Endothelial cell of umbilical vein (primary cell): ENCODE measurements at places on chromosomes 12 and 14.

DNA sequence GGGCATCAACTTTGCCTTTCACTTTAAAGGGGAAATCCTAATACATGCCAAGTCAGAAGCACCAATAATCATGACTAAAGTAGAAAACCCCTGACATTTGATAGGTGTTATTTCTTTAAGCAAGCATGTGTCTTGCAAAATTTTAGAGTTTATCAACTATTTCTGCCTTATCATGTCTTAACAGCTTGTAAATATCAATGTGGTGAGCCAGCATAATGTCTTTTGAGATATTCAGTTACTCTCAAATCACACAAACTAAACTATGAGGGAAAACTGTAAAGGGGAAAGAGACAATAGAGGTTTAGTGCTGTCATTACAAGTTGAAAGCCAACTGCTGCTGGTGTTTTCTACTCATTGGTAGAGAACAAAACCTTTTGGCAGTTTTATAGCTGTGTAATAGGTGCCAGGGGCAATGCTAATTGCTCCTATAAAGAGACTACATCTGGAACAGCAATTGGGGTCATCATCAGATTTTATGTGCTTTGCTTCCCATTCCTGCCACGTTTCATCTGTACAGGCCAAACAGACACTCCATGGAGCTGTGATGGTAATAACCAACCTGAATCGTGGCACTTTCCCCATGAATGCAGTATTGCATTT lies 1027.4 kb downstream of the FSCB start:
- no peak for DNase-seq

GRCh38 chr12:78916845-78917480 lies 52.4 kb downstream of the SYT1 start:
- no peak for DNase-seq

- no peak for DNase-seq
Measured at GRCh38 chr12:47314996-47315395, 235.2 kb upstream of the AMIGO2 start.

GRCh38 chr14:25833341-25834126 lies 764.3 kb downstream of the NOVA1 start:
- DNase-seq: peak; percentile 46

- DNase-seq: no peak
Measured at GRCh38 chr12:116689979-116690744, 47.7 kb downstream of the SPRING1 start.

DNA sequence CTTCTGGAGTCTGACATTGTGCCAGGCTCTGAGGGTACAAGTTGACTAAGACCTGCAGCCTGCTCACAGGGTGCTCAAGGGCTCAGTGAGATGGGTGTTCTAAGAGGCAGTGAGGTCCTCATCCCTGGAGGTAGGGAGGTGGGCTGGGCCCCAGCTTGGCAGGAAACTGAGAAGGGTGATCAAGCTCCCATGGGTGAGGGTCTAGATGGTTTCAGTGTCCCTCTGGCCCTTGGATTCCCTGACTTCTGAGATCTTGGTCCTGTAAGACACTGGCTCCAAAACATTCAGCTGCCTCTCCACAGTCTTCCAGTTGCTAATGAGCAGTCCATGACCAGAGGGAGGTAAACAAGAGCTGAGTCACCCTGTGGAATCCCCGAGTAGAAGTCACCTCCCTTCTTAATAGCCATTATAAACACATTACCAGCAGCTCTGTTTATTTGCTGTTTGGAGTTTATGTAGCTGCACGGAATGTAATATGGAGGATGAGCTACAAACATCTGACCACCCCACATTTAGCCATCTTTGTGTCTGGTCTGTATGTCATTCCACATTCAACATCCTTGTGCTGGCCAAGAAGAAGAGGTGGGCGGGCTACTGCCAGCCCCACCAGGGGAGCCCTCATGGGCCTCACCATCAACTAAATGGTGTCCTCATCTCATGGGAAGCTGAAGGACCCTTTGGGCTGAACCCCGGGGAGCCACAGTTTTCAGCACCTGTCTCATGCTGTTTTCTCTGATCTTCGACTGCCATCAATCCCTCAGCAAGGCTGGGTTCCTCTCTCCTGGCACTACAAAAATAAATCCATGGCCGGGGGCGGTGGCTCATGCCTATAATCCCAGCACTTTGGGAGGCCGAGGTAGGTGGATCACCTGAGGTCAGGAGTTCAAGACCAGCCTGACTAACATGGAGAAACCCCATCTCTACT lies 37.2 kb upstream of the BDKRB2 start:
- peak; percentile 34 for DNase-seq

GRCh38 chr14:67031920-67032774 lies 157.1 kb upstream of the GARIN2 start:
- no peak for DNase-seq

GRCh38 chr14:93299866-93300265 lies 33.0 kb downstream of the BTBD7 start:
- DNase-seq: no peak

GRCh38 chr12:130665753-130666152 lies 50.3 kb downstream of the RIMBP2 start:
- DNase-seq: no peak

DNA sequence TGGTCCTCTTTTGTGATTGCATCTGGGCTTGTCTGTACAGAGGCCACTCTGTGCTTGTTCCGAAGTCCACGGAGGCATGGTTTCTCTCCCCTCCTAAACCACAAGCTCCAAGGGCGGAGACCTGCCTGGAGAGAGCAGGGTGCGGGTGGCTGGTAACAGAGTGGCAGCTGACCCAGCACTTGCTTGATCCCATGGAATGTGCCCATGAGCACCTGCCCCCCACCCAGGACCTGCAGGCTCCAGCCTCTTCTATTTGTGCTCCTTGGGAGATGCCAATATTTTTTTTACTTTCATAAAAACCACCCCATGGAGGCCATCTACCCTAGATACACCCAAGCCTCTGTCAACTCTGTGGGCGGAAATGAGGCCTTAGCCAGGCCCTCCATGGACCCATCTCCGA lies 104.7 kb downstream of the PRMT8 start:
- no peak for DNase-seq

- DNase-seq: no peak
Measured at GRCh38 chr12:95099270-95099790, 25.9 kb upstream of the NR2C1 start.

- no peak for DNase-seq
Measured at GRCh38 chr14:68908803-68909202, 70.3 kb downstream of the ACTN1 start.

- no peak for DNase-seq
Measured at GRCh38 chr12:128381946-128382345, 115.0 kb downstream of the TMEM132C start.
